ENCODE measurements at places on chromosomes 1 and 21. TPM values are rescaled to one million over a fixed set of nuclear protein-coding genes. Genes with fewer than 3 reads are reported as not detected.

Gene FGR
- 3.7 TPM for total RNA-seq

Gene DDAH1
- total RNA-seq, result 3.5 TPM

DNA sequence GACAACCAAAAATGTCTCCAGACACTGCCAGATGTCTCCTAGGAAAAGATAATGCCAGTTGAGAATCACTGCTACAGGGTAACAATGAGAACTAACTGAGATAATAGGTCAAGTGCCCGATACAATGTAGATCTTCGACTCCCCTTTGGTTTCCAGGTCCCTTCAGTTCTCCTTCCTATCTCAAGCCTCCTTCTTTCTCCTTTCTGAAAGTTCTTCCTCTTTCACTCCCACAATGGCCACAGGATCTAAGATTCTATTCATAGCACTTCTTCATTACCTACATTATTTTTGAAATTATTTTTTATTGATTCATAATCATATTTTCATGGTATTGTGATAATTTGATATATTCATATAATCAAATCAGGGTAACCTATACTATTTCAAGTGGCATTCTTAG is 6.3 kb downstream of the PFDN2 start:
- DNase-seq, result no peak

DNA sequence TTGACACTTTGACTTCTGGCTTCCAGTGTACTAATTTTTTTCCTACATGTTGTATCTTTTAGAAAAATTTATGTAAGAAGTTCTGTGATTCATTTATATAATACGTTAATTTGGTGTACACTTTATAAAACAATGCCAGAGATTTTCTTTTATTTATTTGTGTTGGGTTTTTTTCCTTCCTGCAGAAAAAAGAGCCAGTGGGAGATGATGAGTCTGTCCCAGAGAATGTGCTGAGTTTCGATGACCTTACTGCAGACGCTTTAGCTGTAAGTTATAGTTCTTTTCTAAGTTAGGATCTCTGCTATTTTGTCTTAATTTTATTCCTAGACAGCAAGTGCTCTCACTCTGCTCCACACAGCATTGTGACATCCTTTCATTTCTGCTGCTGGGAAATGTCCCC is 14.4 kb downstream of the SARS1 start:
- no peak for DNase-seq
